DMS79 treated with DMSO at 0.1 percent for 48 hours (cell line): ENCODE measurements at places on chromosomes 6 and 20.

GRCh38 chr20:51326201-51326819, 216.2 kb downstream of the NFATC2 start:
- peak; percentile 1 for DNase-seq

DNA sequence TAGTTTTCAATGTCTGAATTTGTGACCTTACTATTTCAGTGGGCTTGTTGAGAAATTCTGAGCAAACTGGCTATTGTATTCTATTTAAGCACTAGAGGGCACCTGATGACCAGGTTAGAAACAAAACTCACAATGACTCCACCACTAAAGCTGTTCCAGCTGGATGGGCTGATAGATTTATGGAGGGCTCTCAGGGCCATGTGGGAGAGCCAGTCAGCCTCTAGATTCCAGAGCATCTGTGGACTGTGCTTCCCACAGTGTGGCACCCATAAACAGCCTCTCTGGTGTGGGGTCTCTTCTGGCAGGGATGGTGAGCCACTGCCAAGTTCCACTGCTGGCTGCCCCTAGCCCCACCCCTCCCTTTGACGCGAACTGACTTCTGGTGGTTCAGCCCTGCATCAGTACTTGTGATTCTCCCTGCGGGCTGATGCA, 29.2 kb downstream of the C6orf58 start:
- DNase-seq, result no peak

DNA sequence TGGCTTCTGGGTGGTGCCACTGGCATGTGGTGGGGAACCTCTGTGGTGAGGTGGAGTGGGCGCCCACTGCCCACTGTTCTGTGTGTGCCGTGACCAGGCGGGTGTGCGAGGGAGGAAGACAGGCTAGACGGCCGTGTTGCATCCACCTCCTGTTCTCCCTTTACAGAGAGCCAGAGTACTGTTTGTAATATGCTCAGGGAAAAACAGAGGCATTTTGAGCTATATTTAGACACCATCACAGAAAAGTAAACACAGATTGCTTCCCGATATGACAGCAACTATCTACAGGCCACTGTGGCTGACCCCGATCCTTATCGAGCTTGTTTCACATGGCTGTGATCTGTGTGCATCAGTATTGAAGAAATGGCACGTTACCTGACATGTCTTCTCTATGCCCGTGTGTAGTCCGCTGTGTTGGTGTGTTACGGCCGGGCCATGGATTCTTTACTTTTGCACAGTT, 45.6 kb downstream of the ARID1B start:
- no peak for DNase-seq

DNA sequence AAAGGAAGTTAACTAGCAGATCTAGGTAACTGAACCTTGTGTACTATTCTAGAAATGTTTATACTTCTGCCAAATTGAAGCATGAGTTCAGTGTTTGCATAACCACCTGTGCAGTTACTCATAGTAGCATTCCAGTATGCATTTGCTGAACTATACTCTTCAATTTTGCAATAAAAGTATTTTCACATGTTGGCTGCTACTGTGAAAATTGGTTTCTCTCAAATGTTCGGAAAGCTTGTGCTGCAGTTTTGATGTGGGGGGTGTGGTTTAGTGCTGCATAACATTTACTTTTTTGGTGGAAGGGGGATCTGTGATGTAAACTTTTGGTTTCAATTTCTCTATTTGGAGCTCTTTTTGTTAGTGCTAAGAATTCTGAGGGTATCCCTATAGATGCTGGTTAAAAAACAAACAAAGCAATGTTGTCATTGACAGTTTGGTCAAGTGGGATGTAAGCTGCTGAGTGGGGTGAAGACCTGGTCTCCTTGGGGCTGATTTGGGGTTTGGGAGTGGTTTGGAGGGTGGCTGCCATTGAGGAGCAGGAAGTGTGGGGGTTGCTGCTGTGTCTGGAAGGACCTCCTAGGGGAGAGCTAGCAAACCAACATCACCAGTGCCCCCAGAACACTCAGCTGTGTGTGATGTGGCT, 87.8 kb downstream of the CARMIL1 start:
- no peak for DNase-seq

GRCh38 chr20:19799325-19799724, 41.3 kb downstream of the RIN2 start:
- no peak for DNase-seq

- peak; percentile 8 for DNase-seq
These were observed 92.4 kb downstream of the SMOC2 start for GRCh38 chr6:168533414-168533813.

DNA sequence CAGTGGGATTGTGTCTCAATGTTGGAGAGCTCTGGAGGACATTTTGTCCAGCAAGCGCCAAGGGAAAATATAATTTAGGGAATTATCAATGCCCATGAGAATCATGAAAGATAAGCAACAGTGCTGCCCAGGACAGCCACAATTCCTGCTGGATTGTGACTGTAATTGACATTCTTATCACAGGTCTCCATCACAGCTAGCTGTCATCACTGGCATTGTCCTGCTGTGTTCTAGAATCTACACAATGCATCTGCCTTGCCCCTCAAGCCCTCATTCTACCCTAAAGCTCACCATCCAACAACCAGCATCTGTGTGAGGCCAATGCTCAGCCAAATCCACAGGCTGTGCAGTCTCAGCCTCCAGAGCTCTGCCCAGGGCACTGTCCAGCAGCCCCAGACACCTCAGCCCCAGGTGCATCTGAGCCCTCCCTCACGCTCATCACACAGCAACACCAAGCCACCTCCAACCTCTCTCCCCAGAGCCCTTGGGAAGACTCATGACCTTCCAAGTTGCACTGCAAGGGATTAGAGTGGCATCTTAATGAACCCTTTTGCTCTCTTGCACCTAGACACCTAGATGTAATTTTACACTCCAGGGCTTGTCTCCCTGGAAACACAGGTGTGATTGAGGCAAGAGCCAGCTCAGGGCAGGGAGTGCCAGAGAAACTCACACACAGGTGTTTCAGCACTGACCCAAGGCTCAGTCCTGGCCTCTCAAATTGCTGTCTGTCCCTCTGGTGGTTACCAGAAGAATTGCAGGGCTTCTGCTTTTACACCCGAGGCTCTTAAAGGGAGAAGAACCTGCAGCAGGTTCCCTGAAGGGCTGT, 85.2 kb upstream of the PHACTR3 start:
- DNase-seq, result peak; percentile 91

DNA sequence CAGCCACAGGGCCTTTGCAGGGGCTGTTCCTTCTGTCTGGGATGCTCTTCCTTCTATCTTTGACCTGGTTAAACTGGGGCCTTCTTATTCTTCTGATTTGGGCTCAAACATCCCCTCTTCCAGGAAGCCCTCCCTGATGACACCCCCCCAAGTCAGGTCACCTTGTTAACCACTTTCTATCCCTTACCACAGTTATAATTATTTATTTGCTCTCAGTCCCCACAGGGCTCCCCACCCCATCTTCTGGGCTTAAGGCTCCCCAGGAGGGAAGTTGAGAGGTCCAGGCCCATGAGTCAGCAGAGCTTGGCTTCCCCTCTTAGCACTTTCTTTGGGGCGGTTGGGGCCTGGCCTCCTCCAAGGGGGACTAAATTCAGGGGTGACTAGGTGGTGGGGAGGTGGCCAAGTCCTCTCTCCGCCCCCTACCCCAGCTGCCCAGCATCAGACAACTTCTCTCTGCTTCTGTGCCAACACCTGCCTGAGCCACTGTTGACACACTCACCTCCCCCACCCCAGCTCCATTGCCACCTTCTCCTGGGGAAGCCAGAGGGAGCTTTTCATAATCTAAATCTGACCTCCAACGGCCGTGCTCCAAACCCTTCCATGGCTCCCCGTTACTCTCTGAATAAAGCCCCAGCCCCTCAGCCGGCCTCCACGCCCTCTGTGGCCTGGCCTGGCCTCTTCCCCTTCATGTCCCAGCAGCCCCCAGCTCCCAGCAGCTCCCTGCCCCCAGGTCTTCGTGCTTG, 70.0 kb downstream of the CEBPB start:
- no peak for DNase-seq

DNA sequence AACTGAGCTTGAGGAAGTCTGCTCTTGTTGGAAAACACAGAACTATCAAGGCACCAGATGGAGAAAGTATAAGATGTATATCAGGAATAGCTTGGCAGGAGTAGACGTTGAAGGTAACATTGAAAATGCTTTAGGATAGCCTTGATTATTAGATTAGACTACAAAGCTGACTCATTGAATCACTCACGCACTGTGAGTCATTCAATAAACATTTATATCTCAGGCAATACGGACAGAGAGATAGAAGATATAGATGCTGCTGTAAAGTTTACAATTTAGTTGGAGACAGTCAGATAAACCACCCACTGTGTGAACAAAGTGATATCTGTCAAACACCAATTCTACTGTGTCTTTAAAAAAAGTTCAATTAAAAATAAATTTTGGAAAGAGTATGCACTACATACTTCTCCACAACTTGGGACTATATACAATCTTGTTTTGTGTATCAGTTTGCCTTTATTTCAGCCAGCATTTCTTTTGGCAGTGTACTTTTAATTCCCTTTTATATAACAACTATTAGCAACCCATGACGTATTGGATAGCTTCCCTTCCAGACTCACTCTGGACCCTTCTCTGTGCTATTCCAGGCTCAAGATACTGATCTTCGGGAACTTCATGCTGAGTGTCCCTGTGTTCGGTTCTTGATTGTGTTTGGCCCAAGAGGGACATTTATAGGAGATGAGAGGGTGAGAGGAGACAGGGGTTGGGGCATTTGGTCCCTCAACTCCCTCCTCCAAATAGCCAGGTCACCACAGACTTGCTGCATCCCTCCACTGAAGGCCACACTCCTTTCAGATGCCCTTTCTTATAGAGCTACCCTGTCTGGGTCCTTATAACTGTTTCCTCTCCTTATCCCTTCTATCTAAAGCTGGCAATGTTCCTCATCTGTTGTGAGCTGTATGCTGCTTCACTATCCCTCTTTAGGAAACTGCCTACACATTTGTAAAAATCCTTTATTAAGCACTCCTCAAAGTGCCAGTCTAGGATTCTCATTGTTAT, 176.6 kb upstream of the PTPRK start:
- DNase-seq, result no peak

- no peak for DNase-seq
These were observed 68.8 kb downstream of the CLIC5 start for GRCh38 chr6:45946887-45947286.

- no peak for DNase-seq
These were observed 20.3 kb downstream of the PRDM1 start for GRCh38 chr6:106106276-106107042.

GRCh38 chr6:103925317-103925716, 934.4 kb downstream of the HACE1 start:
- peak; percentile 98 for DNase-seq

- peak; percentile 73 for DNase-seq
These were observed 102.7 kb downstream of the FIG4 start for GRCh38 chr6:109793792-109794191.

DNA sequence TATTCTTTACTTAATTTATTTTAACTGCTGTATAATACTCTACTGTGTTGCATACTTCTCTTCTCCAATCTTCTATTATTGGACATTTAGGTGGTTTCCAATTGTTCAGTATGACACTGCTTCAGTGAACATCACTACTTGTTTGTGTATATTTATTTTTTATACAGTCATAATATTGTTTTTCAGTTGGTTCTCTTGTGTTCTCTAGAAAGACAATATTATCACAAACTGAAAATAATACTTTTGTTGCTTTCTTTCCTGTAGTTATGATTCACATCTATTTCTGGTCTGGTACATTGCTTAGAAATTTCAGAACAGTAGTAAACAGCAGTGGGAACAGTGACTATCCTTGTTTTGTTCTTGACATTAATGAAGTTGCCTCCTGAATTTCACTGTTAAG, 62.8 kb upstream of the GTSF1L start:
- DNase-seq, result no peak

DNA sequence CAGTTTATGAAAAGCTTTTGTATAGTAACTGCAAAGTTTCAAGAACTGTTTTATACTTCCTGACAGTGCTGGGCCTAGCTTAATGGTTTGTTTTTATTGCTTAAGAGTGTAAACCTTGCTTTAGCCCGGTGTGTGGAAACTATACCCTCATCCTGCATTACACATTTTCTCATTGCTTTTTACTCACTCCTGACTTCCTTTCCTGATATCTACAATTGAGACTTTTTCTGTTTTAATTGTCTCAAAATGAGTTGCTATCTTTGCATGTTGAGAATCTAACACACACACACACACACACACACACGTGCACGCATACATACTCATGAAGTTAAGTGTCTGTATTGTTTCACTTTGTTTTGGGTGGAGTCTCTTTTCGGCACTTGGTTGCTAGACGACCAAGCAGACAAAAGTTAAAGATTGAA, 16.7 kb downstream of the BMP2 start:
- no peak for DNase-seq

- DNase-seq, result no peak
These were observed 653 bp downstream of the NAA20 start for GRCh38 chr20:20017844-20018185.

DNA sequence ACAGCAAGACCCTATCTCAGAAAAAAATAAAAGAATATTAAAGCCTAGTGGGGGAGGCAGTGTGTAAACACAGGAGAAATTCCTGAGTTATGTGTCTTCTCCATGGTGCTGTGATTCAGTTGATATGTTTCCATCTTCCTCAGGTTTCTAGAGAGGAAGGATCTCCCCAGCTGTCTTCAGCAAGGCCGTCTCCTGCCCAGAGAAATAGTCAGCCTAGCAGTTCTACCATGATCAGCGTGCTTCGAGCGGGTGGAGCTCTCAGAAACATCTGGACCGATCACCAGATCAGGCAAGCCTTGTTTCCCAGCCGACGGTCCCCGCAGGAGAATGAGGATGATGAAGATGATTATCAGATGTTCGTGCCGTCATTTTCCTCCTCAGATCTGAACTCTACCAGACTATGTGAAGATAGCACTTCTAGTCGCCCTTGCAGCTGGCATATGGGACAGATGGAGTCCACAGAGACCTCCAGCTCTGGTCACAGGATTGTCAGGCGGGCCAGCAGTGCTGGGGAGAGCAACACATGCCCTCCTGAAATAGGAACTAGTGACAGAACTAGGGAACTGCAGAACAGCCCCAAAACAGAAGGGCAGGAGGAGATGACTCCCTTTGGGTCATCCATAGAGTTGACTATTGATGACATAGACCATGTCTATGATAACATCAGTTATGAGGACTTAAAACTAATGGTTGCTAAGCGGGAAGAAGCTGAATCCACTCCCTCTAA, 34.9 kb upstream of the MTHFD1L start:
- DNase-seq, result no peak

- DNase-seq, result peak; percentile 69
These were observed 257.5 kb downstream of the ARID1B start for GRCh38 chr6:157034436-157035230.

DNA sequence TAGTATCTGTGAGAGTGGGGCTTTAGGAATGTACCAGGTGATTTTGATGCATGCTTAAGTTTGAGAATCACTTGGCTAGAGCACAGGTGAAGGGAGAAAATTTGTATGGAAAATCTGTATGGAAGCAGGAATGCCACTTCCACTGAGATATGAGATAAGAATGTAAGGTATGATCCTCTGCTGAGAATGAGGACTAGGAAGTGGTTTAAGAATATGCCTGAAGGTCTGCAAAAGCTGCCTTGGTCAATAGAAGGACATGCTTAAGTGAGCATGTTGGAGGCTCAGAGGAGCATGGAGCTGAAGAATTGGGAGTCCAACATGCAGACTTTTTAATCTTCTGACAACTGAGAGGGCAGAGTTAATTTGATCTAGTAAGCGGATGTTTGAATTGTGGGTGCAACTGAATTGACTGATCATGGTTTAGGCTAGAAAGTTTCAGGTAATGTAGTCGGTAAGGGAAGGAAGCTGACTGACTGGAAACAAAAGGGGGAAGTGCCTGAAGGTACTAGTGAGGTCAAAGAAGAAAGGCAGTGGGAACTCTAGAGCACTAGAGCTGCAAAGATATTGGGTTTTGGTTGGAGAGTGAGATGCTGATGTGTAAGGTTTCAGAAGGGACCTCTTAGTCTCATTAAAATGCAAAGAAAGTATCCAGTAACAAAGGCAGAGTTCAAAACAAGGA, 28.6 kb upstream of the NOTCH4 start:
- no peak for DNase-seq
